Astrocyte (in vitro differentiated cells and primary cell): ENCODE measurements at places on chromosomes 11 and 22.

DNA sequence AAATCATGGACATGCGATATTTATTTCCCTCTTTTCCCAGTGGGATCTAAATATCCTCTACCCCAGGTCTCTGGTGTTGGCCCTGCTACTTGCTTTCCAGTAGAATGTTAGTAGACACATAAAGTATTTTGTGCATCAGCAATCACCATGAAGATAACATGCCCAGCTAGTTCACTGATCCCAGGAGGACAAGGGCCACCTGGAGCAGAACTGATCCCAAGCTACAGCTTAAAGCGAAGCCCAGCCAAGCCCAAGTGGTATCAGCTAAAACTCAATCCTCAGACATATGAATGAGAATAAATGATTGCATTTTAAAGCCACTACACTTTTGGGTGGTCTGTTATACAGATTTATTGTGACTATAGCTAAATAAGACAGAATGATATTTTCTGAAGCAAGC is 516.2 kb downstream of the INSC start:
- no peak for DNase-seq

- DNase-seq: no peak
Measured at GRCh38 chr11:9858218-9858617, 194.3 kb downstream of the SWAP70 start.

GRCh38 chr22:27504360-27505253 is 296.9 kb downstream of the MN1 start:
- no peak for DNase-seq

GRCh38 chr11:102527684-102528083 is 2.9 kb downstream of the MMP7 start:
- DNase-seq: peak; percentile 47

GRCh38 chr11:64742087-64742888 is 1.7 kb downstream of the RASGRP2 start:
- no peak for DNase-seq

GRCh38 chr11:12088047-12088481 is 22.3 kb upstream of the MICAL2 start:
- peak; percentile 77 for DNase-seq
